Naive B cell (primary cell): ENCODE measurements at places on chromosomes 12 and 14.

- H3K27ac ChIP-seq, result no peak overlapping the region
- no peak overlapping the region for H3K4me3 ChIP-seq
- peaks cover 9% of the 10 kb centered on the region for H3K36me3 ChIP-seq
Observed at GRCh38 chr12:116106870-116107269, 170.6 kb downstream of the MED13L start.

- H3K4me1 ChIP-seq, result no peaks in the 10 kb centered on the region
- DNase-seq, result no peak
- H3K36me3 ChIP-seq, result no peaks in the 10 kb centered on the region
- no peak overlapping the region for H3K4me3 ChIP-seq
Observed at GRCh38 chr12:114134922-114135321, 168.8 kb upstream of the RBM19 start.

DNA sequence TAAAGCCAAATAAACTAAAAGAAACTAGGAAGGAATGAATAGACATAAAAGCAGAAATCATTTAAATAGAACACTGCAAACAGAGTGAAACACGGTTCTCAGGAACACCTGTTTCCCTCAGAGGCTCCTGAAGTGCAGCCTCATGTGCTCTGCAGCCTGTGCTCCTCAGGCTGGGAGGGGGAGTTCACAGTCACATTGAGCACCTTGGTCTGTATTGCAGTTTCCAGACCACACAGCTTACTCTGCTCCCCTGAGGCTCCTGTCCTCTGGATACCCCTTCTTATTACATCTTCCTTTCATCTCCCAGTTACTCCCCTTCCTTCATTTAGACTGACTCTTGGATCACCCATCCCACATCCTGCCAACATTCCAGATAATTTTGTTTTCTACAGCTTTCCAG lies 49.7 kb upstream of the DCD start:
- no peak overlapping the region for H3K4me3 ChIP-seq
- H3K27ac ChIP-seq, result no peak overlapping the region
- H3K4me1 ChIP-seq, result no peaks in the 10 kb centered on the region
- no peaks in the 10 kb centered on the region for H3K36me3 ChIP-seq
- DNase-seq, result no peak

DNA sequence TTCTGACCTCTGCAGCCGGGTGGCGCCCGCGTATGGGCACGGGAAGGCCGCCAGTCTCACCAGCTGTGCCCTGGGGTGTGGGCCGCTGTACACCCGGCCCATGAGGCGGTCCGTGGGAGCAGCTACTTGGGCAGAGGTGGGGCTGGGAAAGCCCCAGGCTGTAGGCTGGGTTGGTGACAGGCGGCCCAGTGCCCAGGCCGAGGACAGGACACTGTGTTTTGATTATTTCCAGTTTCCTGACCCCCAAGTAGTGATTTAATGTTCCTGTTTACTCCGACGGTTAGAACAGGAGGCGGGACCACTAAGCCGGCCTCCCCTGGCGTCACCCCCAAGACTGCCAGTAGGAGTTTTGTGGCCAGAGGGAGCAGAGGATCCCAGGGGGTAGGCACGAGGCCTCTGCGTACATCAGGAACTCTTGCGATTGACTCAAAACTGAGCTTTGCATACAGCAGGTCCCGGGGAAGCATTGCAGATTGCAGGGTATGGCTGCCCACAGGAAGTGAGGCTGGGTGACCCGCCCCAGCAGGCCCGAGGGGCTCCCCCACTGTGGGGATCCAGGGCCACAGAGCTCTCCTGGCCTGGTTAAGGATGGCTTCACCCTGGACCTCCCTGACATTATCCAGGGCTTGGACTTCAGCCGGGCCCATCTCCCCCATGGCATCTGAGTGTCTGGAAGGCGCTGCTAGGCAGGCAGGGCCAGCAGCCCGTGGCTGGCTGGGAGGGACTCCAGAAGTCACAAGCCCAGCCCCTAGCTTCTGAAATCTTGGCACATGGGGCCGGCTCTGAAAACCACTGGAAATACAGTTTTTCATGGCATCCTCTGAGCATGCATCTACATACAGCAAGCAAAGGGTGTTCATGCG lies 42.5 kb upstream of the DIO3 start:
- H3K27me3 ChIP-seq, result peaks cover 4% of the 10 kb centered on the region
- no peak overlapping the region for H3K27ac ChIP-seq
- no peaks in the 10 kb centered on the region for H3K4me1 ChIP-seq

- H3K4me1 ChIP-seq, result peaks cover 51% of the 10 kb centered on the region
- peaks cover 3% of the 10 kb centered on the region for H3K36me3 ChIP-seq
- no peaks in the 10 kb centered on the region for H3K27me3 ChIP-seq
- peak; percentile 84 for DNase-seq
- H3K4me3 ChIP-seq, result peak overlapping the region; percentile 88
- peak overlapping the region; percentile 96 for H3K27ac ChIP-seq
Observed at GRCh38 chr12:121536054-121536898, 44.5 kb downstream of the KDM2B start.

DNA sequence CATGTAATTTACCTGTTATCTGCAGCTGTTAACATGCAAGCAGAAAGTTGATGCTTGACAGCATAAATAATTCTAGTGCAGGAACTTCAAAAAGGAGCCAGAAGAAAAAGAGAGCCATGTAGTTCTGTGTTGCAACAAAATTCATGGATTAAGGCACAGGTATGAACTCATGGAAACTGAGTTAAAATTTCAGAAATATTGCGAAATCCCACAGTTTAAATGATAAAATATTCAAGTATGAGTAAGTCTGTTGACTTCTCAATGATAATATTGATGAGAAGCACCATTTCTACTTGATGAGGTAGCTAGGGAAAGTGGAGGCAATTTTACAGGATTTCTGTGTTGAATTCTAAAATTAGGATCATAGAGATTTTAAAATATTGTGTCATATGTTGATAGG lies 290.9 kb downstream of the TMEM117 start:
- H3K4me1 ChIP-seq, result peaks cover 4% of the 10 kb centered on the region
- H3K27me3 ChIP-seq, result no peaks in the 10 kb centered on the region
- no peak overlapping the region for H3K27ac ChIP-seq
- no peak for DNase-seq
- H3K4me3 ChIP-seq, result no peak overlapping the region

DNA sequence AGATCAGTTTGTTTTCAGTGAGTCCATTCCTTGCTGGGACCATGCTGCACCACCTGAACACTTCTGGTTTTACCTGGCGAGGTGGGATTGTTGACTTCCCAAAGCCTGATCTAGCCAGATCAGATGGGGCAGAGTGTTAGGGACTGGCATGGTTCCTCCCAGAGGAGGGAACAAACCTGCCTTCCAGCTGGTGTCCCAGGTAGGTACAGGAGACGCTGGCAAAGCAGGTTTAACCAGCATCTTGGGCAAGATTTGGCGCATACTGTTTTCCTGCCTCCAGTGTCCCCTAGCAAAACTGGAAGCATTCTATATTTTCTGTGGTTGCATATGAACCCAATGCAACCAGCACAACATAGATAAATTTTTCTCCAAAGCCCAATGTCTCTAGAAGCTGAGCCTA lies 14.6 kb upstream of the FOS start:
- H3K27ac ChIP-seq, result no peak overlapping the region
- H3K4me1 ChIP-seq, result peaks cover 11% of the 10 kb centered on the region
- H3K27me3 ChIP-seq, result no peaks in the 10 kb centered on the region
- DNase-seq, result no peak

GRCh38 chr12:2290516-2291065 lies 237.8 kb downstream of the CACNA1C start:
- H3K4me3 ChIP-seq, result no peak overlapping the region
- peaks cover 2% of the 10 kb centered on the region for H3K27me3 ChIP-seq
- H3K27ac ChIP-seq, result no peak overlapping the region

- H3K4me1 ChIP-seq, result peaks cover 18% of the 10 kb centered on the region
- DNase-seq, result no peak
- H3K36me3 ChIP-seq, result no peaks in the 10 kb centered on the region
- H3K27ac ChIP-seq, result peak overlapping the region; percentile 48
- H3K4me3 ChIP-seq, result no peak overlapping the region
- no peaks in the 10 kb centered on the region for H3K27me3 ChIP-seq
Observed at GRCh38 chr12:612886-613285, 50.4 kb downstream of the NINJ2 start.

DNA sequence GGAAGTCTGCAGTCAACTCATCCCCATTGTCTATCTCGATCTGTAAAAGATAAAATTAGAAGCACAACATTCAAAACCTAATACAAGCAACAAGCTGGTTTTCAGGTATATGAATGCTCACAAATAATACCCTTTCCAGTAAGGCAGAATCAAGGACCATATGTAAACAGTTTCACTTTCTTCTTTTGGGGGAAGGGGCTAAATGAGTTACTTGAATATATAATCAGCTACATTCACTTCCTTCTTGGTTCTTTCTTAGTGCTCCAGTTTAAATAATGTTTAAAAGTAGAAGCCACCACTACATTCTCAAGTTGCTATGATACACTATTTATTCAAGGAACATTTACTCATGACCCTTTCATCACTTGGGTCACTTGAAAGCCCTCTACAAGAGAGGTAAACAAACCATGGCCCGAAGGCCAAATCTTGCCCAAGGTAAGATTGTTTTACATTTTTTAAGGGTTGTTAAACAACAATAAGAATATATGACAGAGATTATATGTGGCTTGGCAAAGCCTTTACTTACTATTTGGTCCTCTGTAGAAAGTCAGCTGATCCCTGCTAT lies 10.3 kb downstream of the TWF1 start:
- H3K27ac ChIP-seq, result peak overlapping the region; percentile 63
- DNase-seq, result peak; percentile 36
- H3K36me3 ChIP-seq, result peaks cover 8% of the 10 kb centered on the region
- H3K4me1 ChIP-seq, result peaks cover 11% of the 10 kb centered on the region
- no peaks in the 10 kb centered on the region for H3K27me3 ChIP-seq

GRCh38 chr12:71665090-71665463 lies 976 bp downstream of the THAP2 start:
- peaks cover 43% of the 10 kb centered on the region for H3K4me1 ChIP-seq
- H3K27ac ChIP-seq, result peak overlapping the region; percentile 100
- no peak for DNase-seq
- peak overlapping the region; percentile 91 for H3K4me3 ChIP-seq

GRCh38 chr14:50039734-50040400 lies 76.5 kb downstream of the VCPKMT start:
- peak overlapping the region; percentile 92 for H3K27ac ChIP-seq
- DNase-seq, result no peak
- no peaks in the 10 kb centered on the region for H3K27me3 ChIP-seq
- H3K4me1 ChIP-seq, result peaks cover 58% of the 10 kb centered on the region
- peak overlapping the region; percentile 62 for H3K4me3 ChIP-seq
- peaks cover 15% of the 10 kb centered on the region for H3K36me3 ChIP-seq

DNA sequence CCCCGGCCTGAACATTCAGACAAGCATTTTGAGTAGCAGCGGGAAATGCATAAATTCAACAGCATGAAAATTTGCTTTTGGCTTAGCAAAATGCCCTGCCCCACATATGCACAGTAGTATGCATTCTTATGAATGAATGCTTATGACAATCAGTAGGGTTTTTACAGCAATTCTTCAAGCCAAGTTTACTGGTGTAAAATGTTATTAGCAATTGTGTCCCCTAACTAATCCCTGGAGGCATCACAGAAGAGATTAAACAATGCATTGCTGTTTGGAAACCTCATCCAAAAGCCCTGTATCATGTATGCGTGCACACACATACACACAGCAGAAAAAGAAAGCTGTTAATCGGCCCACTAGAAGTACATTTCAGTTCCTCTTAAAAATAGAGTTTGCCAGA lies 406.5 kb downstream of the LRIG3 start:
- no peaks in the 10 kb centered on the region for H3K27me3 ChIP-seq
- H3K4me3 ChIP-seq, result no peak overlapping the region
- H3K27ac ChIP-seq, result no peak overlapping the region
- DNase-seq, result no peak
- no peaks in the 10 kb centered on the region for H3K4me1 ChIP-seq
- H3K36me3 ChIP-seq, result peaks cover 19% of the 10 kb centered on the region

- peak; percentile 9 for DNase-seq
- peaks cover 28% of the 10 kb centered on the region for H3K27me3 ChIP-seq
- no peaks in the 10 kb centered on the region for H3K36me3 ChIP-seq
- H3K27ac ChIP-seq, result no peak overlapping the region
- H3K4me3 ChIP-seq, result no peak overlapping the region
Observed at GRCh38 chr14:30375296-30375892, 183.6 kb upstream of the G2E3 start.

DNA sequence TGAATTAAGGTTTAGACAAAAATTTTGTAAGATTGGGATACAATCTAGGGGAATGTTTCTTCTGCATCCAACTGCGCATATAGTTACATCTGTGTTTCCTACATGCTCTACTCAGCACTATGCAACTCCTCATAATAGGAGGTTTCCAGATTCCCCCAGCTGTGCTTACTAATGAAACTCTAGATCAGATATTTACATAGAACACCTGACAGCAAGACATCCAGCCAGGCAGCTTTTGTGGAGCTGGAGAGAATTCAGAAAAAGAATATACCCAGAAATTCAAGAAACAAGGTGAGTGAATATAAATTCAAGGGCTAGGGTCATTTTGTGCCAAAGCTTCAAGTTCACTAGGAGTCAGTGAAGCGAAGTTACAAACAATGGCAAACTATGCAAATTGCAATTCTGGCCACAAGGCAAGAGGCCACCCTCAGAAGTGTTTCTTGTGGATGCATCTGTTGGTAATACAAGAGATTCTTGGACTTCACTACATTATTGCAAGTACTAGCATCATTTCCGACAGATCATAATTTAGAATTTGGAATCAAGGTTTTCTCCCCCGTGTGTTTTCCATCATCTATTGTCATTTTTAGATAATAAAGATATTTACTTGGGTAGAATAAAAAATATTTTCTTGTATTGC lies 341.2 kb upstream of the NAV3 start:
- H3K27me3 ChIP-seq, result no peaks in the 10 kb centered on the region
- no peak overlapping the region for H3K4me3 ChIP-seq
- no peak overlapping the region for H3K27ac ChIP-seq
- DNase-seq, result no peak

- H3K27ac ChIP-seq, result no peak overlapping the region
- H3K36me3 ChIP-seq, result peaks cover 18% of the 10 kb centered on the region
- no peak overlapping the region for H3K4me3 ChIP-seq
- H3K4me1 ChIP-seq, result no peaks in the 10 kb centered on the region
Observed at GRCh38 chr12:51729331-51729730, 119.2 kb downstream of the FIGNL2 start.

- peak overlapping the region; percentile 90 for H3K4me3 ChIP-seq
- DNase-seq, result peak; percentile 77
- peaks cover 2% of the 10 kb centered on the region for H3K36me3 ChIP-seq
Observed at GRCh38 chr14:88005978-88006851, 1.3 kb downstream of the GPR65 start.

- H3K4me3 ChIP-seq, result no peak overlapping the region
- peaks cover 4% of the 10 kb centered on the region for H3K36me3 ChIP-seq
- H3K27me3 ChIP-seq, result peaks cover 22% of the 10 kb centered on the region
- H3K4me1 ChIP-seq, result peaks cover 7% of the 10 kb centered on the region
Observed at GRCh38 chr12:104411826-104412641, 44.7 kb upstream of the CHST11 start.

GRCh38 chr12:4478933-4479332 lies 33.3 kb upstream of the FGF6 start:
- H3K27me3 ChIP-seq, result peaks cover 23% of the 10 kb centered on the region
- H3K4me1 ChIP-seq, result no peaks in the 10 kb centered on the region
- H3K36me3 ChIP-seq, result no peaks in the 10 kb centered on the region
- DNase-seq, result no peak
- H3K4me3 ChIP-seq, result no peak overlapping the region

DNA sequence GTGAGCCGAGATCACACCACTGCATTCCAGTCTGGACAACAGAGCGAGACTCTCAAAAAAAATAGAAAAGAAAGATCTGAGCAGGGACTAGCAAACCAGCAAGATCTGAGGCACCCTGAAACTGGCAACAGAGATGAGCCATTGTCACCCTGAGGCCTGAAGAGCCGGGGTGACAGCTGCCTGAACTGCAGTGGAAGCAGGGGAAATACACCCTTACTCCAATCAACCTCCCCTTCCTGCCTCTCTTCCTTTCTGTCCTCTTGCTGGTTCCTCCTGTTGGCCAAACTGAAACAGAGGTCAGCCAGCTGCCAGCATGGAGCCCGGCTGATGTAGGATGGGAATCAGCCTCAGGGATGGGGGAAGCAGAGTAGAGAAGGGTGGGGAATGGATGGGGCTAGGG lies 192.0 kb downstream of the CHST11 start:
- peaks cover 4% of the 10 kb centered on the region for H3K36me3 ChIP-seq
- no peak overlapping the region for H3K4me3 ChIP-seq
- H3K27ac ChIP-seq, result peak overlapping the region; percentile 26
- peaks cover 50% of the 10 kb centered on the region for H3K4me1 ChIP-seq
- H3K27me3 ChIP-seq, result no peaks in the 10 kb centered on the region
